ENCODE measurements at places on chromosomes 2 and 18.

DNA sequence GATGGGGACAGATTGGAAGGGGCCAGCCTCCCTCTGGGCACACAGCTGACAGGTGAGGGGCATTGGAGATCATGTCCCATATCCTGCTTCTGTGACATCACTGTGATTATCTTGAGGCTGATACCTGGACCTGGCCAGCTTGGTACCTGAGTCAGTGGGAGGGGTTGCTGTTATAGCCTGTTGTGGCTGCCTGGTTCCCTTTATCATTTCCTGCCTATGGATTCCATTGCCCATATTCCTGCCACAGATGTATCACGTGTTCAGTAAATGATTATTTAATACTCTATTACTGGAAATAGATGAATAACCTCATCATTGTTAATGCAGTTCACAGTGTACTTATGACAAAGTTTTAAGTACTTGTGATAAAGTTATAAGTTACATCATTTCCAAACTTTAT, 7.8 kb upstream of the SCYGR1 start:
- no peak for DNase-seq

- no peak for DNase-seq
Measured at GRCh38 chr2:1740716-1741589, 3.4 kb downstream of the PXDN start.

DNA sequence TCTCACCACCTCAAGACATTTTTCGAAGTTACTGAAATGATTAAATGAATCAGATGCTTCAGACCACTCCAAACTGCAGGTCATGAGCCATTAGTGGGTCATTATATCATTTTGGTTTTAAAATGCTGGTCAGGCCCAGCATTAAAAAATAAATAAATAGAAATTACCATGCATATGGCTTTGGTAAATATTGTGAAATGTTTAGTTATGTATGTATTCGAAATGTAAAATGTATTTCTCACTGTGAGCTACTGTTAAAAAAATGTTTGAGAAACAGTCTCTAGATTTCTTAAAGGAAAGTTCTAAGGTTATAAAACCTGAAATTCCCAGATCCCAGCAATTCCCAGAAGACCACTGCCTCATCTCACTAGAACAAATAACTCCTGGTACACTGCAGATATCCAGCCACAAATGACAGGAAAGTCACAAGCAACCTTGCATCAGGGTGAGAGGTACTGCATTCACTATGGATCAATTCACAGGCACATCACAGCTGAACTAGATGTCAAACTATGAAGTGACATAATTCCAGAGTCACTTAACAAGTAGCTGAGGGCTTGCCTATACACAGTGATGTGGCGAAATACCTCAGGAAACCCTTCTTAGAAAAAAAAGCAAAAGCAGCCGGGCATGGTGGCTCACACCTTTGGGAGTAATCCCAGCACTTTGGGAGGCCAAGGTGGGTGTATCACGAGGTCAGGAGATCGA, 46.6 kb downstream of the FAM228A start:
- no peak for DNase-seq

GRCh38 chr2:88226754-88227153, 56.6 kb downstream of the THNSL2 start:
- DNase-seq: no peak

DNA sequence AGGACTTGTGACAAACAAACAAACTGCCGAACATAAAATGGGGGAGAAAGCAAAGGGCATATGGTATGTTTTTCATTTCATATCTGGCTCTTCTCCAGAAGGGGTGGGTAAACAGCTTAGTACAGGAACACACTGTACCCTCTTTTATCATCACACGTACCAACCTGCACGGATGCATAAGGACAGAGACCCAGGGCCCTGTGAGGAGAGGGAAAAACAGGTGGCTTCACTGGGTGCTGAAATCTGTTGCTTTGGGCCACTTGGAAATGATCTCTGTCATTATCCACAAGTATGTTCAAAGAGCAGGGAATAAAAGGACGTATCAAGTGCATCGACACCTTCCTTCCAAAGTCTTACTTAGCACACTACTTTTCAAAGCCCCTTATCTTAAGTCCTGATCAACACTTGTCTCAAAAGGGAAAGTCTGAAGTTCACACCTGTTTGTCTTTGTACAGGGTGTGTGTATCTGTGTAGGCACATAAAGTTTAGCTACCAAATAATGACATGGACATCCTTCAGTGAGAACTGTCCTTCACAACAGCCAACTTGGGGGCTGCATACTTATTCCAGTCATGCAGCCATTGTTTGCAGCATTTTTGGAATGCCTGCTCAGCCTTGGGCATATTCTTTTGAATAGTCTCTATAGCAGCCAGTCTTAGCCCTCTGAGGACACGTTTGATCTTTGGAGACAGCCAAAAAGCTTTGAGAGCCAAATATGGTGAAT, 60.6 kb downstream of the IRS1 start:
- DNase-seq: no peak
